Activated CD4-positive, CD25-positive, alpha-beta regulatory T cell (primary cell): ENCODE measurements at places on chromosomes 5 and 9.

GRCh38 chr9:121303456-121304451, 35.8 kb downstream of the GSN start:
- DNase-seq = no peak

- DNase-seq = no peak
These were observed 219.4 kb upstream of the TLE4 start for GRCh38 chr9:79352322-79352721.

DNA sequence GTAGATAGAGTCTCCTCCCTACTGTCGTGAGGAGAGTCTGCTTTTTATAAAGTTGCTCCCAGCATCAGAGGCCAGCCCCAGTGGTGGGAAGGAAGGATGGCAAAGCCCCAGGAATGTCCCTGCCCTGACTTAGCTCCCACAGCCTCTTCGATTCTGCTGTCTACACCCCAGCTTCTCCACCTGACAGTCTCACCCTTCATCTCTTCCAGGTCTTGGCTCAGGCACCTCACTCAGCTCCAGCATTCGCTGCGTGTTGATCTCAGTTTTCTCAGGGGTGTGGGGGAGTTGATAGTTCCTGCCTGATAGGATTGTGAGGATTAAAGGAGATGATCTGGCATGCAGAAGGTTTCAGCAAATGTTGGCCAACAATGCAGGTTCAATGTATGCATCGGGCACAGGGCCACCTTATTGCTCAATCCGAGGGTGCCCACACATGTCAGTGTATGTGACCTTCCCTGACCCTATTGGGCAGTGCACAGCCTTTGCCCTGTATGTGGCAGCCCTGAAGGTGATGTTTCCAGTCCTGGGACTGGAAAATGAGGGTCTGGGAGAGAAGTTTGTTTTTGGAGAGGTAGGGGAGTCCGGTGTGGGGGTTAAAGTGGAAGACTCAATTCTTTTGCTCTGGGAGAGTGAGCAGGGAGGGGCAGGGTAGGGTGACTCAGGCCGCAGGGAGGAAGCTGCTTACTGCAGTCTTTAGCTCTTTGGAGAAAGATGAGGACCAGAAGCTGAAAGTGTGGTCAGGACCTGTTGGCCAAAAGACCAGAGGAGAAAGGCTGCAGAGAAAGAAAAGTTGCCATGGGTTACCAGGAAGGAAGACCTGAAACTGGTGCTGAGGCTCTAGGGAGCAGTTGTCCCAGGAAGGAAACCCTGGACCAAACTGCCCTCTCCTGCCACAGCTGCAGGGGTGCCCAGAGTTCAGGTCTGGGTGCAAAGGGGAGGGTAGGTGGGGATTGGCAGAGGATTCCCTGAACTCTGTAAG, 153.2 kb downstream of the MACROH2A1 start:
- DNase-seq = no peak

DNA sequence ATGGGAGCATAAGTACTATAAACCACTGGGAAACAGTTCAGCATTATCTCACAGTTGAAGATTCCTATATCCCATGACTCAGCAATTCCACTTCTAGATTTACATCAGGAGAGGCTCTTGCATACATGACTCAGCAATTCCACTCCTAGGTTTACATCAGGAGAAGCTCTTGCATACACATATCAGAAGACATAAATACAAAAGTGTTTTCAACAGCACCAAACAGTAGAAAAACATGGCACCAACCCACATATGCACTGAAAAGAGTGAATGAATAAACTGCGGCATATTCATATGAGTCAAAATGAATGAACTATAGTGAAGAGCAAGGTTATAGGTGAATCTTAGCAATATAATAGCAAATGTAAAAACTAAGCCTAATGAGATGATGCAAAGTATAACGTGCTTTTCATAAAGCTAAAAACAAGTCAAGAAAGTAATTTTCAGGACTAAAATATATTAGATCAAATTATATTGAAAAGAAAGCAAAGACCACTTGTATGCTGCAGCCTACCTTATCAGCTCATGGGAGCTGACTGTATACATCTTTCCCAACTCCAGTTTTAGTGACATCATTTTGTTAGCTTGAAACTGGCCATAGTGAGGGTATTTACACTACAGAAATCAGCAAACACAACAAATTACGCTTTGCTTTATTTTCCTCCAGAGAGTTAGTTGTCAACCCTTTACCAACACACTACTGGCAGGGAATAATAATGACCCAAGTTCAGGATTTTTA, 95.8 kb downstream of the ANKRD18B start:
- no peak for DNase-seq

- no peak for DNase-seq
These were observed 295.5 kb downstream of the IRX1 start for GRCh38 chr5:3891113-3891512.

- no peak for DNase-seq
These were observed 3.8 kb downstream of the C9orf40 start for GRCh38 chr9:74948937-74949336.

DNA sequence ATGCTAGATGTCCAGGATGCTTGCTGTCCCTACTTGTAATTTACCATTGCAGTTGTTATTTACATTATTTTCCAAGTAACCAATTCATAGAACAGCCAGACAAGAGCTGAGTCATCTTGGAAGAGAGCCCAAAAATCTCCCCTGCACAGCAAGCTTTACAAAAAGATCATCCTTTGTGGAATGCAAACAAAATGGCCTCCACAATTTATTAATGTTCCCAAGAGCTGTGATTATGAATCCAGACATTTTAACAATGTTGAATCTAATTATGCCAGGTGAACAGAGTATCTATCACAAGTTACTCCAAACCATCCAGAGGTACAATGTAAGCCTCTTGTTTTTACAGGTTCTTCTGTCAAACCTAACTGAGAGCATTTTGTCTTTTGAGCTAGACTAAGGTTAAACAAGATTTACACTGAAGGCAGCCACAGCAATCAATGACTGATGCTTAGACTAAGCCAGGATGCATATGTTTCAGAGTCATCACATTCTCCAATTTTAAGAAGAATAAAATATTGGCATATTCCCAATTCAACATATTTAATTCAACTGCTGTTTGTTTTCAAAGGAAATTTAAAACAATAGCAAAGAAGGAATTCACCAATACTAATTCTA, 95.3 kb upstream of the SLC12A2 start:
- DNase-seq = no peak

DNA sequence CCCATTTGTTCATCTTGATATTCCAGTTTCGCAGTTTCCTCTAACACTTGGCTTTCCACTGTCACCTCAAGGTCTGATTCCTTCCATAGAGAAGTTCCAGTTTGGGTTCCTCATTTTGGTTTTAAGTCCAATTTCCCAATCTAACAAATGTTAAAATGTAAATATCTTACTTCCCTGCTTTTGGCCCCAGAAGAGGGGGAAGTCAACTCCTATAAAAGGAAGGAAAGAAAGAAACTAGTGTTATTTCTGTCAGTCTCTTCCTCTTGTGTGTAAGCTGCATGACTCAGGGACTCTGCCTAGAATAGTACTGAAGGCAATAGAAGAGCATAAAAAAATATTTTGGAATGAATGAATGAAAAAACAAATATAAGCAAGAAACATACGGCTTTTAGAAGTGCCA, 127.5 kb upstream of the CCNG1 start:
- no peak for DNase-seq

DNA sequence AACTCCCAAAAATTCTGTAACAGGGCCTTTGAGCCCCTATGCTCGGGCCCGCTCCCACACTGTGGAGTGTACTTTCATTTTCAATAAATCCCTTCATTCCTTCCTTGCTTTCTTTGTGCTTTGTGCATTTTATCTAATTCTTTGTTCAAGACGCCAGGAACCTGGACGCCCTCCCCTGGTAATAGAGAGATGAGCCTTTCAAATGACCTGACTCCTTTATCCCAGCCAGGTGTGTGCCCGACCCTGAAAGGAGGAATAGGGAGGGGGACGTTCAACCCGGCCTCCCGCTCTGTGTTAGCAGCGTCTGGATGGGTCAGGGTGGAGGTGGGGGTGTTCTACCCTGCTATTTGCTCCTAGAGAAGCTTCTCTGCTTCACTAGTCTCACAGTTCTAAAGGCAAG, 53.9 kb downstream of the FXN start:
- no peak for DNase-seq

DNA sequence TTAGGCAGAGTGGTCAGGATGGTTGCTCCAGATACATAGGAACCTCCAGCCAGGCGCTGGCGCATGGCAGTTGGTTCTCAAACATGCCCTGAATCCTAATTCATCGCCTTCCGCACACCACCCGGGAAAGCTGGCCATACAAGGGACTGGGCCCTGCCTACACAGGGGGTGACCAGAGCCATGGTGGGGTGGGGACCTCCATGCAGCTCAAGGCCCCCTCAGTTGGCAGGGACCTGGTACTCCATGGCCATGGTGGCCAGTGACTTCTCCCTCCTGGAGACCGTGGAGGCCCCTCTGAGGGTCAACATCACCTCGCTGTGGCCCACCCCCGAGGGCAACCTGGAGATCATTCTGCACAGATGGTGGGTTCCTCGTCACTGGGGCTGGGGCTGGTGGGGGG, 26.8 kb downstream of the PAEP start:
- DNase-seq = no peak

DNA sequence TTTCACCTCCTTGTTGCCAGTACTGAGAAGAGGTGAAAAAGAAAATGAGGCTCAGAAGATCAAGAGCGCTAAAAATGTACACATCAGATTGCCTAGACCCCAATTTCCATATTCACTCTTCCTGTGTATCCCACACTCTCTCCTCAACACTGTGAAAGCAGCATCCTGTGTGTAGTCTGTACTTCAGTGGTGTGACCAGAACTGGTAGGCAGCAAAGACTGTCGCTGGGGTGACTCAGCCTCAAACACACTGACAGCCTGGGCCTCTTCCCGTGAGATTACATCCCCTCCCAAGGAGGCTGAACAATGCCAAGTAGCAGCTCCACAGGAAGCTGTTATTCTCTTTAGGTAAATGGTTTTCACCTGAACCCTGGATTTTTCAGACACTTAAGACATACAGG, 135.5 kb downstream of the CCDC192 start:
- DNase-seq = no peak

DNA sequence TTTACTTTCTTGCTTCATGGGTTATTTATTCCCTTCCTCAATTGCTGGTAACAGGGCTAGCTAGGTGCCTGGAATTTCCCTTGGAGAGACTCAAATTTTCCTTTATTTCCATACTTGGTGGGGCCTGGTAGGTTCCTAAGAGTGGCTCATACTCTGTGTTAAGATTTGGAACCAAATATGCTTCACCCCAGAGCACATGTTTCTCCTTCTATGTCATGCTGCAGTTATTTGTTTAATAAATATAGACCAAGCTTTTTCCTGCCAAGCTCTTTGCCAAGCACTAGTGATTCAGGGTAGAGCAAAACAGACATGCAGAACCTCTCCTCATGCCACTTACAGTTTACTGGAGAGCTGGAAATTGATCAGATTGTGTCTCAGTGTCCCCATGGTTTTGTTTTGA, 290.3 kb upstream of the SGCD start:
- DNase-seq = no peak

GRCh38 chr5:15757619-15758018, 257.6 kb downstream of the FBXL7 start:
- DNase-seq = no peak

DNA sequence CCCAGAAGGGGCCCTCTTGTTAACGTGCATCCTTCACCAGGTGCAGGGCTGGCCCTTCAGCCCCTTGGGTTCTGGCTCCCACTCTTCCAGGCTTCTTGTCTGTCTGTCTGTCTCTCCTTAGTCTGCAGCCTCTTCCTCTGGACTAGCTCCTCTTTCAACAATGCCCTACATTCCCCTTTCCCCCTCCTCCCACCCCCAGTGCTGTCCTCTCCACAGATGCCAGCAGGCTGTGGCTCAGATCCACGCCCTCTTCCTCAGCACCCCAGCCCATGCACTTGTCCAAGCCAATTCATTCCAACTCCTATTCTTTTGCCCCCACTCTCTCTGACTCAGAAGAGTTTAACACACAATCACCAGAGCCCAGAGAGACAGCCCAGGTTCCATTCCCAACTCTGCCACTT, 45.2 kb upstream of the ALDH1B1 start:
- DNase-seq = no peak
